Stimulated activated CD4-positive, alpha-beta T cell treated with anti-CD3 and anti-CD28 coated beads, Interleukin-2, amount 100 ng/mL, for 48 hours (primary cell): ENCODE measurements at places on chromosomes 2 and 18.

DNA sequence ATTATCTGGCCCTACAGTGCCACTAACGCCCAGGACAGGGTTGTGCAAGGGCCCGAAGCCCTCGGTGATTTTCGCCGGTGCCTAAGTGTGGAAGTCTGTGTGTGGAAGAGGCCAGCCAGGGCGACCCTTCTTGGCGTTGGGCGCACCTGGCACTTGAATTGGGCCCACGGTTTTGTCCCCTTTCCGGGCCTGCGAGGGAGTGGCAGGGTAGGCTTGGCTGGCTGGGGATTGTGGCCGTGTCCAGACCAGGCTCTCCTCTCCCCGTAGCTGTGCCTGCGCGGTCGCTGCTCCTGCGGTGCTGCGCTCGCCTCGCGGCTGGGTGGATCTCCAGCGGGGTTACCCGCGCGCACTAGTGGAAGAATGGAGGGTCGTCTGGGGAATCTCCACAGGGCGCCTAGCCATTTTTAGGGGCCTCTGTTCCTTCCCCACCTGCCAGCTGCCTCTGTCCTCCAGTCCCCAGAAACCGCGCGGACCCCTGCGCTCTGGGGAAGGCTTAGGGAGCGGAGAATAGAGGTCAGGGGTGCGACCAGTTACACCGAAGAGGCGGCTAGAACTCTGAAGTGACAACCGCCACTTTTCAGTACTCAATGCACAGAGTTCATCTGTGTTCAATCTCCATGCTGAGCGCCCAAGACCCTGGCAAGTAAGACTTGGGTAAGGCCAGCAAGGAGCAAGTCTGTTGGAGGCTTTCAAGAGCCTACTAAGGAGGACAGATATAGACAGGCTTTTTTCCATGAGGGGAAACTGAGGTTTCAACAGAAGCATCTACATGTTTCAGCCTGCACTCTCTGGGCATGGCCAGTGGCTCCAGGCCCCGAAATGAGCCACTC, 16.0 kb downstream of the EVX2 start:
- no peak for DNase-seq

DNA sequence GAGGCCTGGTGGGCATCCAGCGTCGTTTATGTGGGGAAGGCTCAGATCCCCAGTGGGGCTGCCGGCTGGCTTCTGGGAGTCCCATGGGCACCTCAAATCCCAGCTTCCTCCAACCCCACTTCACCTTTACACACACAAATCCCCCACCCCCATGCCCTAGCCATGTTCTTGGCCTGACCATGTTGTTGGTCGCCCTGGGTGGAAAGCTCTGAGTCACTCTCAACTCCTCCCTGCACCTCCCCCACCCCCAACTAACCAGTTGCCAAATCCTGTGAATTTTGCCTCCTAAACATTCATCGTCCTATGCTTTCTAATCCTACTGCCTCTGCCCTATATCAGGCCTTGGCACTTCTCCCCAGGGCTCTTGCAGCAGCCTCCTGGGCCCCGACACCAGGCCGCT, 6.4 kb downstream of the TNS1 start:
- DNase-seq, result no peak

DNA sequence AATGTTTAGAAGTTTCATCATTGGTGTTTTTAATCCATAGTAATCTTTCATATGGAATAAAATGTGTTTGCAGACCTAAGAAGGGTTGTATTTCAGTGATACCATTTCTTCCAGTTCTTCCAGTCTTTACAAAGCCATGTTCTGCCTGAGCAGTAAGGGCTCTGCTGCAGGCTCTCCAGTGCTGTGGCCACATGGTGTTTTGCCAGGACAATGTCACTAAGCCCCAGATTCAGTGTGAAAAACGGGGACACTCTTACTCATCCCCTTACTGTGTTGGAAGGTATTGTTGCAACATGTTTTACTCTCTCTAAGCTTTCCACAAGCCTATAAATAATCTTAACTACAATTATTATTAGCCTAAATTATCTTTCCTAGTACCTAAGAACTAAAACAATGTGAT, 481.4 kb upstream of the CDH7 start:
- DNase-seq, result no peak

DNA sequence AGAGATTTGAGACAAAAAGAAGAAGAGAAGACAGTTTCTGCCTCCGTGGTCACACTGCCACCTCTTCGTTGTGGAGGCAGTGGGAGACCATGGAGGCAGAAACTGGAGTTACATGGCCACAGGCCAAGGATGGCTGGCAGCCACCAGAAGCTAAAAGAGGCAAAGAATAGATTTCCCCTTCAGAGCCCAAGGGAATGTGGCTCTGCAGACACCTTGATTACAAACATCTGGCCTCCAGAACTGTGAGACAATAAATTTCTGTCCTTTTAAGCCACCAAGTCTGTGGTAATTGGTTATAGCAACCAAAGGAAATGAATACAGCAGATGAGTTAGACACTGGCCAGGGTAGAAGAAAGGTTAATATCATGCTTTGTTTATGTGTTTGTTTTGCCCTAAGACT, 420.4 kb upstream of the LYPD1 start:
- no peak for DNase-seq

- DNase-seq, result no peak
These were observed 107.8 kb downstream of the PRELID3A start for GRCh38 chr18:12515550-12515949.

- no peak for DNase-seq
These were observed 161.6 kb upstream of the NCK2 start for GRCh38 chr2:105582952-105583660.

DNA sequence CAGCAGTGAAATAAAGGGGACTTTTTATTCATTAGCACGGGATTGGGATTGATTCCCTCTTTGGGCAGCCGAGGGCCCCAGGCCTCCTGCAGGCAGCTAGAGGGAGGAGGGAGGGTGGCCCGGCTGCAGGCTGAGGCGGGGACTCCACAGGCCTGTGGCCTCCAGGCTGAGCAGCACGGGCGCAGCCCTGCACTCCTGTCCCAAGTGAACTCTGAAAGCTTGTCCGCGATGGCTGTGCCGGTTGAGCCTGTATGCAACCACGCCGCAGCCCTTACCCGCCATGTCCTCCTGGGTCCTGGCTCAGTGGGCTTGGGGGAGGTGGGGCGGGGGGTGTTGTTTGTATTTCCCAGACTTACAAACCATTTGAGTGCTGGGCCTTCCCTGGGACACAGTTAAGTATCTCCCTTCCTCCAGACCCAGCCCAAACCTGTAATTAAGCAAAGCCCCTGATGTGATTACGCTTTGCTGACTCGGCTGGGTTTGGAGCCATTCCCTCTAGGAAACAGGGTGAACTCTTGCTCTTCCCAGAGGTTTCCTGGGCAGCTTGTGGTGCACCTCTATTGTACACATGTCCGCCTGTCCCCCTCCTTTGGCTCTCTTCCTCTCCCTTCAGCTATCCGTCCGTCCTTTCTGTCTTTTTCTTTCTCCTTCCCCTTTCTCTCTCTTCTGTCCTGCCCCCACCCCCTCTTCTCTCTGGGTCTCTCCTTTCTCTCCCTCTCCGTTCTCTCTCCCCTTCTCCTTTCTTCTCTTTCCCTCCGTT, 5.3 kb downstream of the GLI2 start:
- DNase-seq, result no peak

GRCh38 chr18:371609-371982, 103.7 kb upstream of the THOC1 start:
- no peak for DNase-seq

DNA sequence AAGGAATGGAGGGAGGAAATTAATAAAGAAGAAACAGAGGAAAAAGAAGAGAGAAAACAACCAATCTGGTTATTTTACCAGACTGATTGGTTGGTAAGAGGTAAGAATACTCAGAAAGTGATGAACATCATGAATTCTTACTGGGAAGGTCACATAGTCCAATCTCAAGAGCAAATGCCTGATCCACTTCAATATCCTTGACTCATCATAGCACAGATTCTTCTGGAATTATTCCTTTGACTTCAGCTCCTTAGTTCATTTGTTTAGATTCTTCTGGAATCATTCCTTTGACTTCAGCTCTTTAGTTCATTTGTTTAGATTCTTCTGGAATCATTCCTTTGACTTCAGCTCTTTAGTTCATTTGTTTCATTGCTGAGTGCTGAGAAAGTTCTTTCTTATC, 2030.6 kb upstream of the CELF4 start:
- DNase-seq, result no peak

GRCh38 chr18:21650311-21650710, 38.2 kb downstream of the SNRPD1 start:
- DNase-seq, result no peak

- no peak for DNase-seq
These were observed 13.9 kb upstream of the VRK2 start for GRCh38 chr2:58032764-58033080.

- no peak for DNase-seq
These were observed 65.8 kb downstream of the ETAA1 start for GRCh38 chr2:67462738-67463496.

- no peak for DNase-seq
These were observed 42.7 kb downstream of the UBE2F start for GRCh38 chr2:238009563-238009962.
